ENCODE measurements at places on chromosomes 1 and 21.

- DNase-seq, result no peak
Observed at GRCh38 chr1:202264300-202264699, 70.7 kb downstream of the LGR6 start.

DNA sequence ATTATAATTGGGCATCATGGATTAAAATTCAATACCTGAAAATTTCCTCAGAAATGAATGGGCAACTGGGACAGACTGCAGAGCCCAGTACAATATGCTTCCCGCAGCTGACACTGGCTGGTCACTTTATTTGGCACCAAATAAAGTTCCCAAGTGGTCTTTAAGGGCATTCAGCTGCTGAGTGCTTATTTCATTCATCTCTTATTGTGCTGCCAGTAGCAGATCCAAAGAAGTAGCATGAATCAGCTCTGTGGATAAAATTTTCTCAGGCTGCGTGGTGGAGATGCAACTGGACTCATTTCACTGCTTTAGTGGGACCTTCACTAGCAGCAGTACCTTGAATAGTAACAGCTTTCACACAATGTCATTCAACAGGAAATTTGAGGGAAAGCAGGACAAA, 226.3 kb upstream of the ADGRL2 start:
- DNase-seq, result no peak

GRCh38 chr1:95027046-95027445, 45.7 kb downstream of the ALG14 start:
- no peak for DNase-seq

DNA sequence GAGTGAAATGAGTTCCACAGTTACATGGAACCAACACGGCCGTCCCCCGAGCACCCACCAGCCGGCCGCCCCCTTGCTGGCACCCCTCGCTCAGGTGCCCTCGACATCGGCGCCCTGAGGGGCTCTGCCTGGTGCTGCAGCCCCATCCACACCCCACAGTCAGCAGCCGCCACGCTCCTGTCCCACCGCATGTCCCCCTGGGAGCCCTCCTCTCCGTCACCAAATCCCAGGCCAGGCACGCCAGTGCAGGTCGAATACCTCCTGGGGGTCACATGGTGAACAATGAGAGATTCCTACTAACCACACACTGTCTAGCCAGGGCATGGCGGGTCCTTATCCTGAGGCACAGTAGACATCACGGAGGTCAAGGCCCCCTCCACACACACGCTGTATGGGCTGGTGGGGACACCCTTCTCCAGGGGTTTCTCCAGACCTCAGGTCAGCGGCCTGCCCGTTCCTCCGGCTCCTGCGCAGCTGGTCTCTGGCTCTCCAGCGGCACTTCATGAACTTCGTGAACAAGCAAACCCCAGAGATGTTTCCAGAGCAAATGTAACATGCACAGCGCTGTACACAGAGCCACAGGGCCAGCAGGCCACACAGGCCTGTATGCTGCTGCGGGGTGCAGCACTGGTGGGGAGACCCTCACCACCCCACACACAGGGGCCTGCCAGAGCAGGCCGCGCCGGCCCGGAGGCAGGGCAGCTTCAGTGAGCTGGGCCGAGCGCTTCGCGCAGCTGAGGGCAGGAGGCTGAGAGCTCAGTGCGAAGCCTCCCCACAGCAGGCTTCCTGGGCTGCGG, 21.8 kb downstream of the POFUT2 start:
- no peak for DNase-seq

DNA sequence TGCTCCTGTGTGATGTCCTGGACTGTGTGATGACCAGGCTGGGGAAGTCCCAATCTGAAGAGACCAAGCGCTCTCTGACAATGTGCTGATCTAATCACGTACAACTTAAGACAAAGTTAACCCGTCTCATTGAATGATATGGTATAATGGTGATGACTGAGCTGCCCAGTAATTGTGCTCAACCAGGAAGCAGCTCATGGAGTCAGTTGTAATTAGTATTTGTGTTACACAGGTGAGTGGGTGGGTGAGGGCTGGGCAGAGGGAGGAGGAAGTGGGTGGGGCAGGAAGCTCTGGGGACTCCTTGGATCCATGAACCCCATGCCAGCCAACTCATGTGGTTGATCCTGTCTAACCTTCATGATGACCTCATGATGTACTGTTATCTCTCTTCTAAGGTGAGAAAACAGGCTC, 8.7 kb upstream of the ECE1 start:
- no peak for DNase-seq

DNA sequence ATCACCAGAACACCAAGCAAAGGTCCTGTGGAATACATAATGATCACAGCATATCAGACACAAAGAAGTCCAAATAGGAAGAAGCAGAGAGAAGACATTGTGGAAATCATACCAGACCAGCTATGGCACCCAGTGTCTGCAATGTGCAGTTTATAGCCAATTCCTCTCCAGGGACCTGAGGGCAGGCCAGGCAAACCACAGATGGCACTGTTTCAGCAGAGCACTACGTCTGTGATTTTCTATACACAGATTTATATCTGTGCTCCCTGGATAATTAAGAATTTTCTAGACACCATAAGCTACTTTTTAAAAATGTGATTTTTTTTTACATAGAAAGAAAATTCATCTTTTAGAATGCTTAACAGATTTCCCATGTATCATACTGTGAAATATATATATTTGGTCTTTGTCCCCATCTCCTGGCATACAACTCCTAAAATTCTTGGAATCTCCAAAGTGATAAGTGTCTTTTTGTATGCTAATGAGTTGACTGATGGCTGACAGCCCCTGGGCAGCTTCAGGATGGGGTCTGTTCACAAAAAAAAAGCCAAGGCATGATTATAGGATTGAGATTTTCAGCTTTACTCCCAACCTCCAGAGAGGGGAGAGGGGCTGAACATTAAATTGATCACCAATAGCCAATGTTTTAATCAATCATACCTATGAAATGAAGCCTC, 498.1 kb downstream of the SIPA1L2 start:
- no peak for DNase-seq

- no peak for DNase-seq
Observed at GRCh38 chr1:27745466-27745865, 19.7 kb downstream of the FAM76A start.

GRCh38 chr1:203057911-203058675, 27.7 kb downstream of the MYOG start:
- DNase-seq, result peak; percentile 81

GRCh38 chr1:38222891-38223290, 176.3 kb upstream of the POU3F1 start:
- DNase-seq, result no peak

- DNase-seq, result no peak
Observed at GRCh38 chr1:17755120-17755519, at the start of gene ACTL8. TSS of gene ACTL8 (plus strand) at chr1:17755333. CDS start at chr1:17823009, 67,676 bp downstream.

DNA sequence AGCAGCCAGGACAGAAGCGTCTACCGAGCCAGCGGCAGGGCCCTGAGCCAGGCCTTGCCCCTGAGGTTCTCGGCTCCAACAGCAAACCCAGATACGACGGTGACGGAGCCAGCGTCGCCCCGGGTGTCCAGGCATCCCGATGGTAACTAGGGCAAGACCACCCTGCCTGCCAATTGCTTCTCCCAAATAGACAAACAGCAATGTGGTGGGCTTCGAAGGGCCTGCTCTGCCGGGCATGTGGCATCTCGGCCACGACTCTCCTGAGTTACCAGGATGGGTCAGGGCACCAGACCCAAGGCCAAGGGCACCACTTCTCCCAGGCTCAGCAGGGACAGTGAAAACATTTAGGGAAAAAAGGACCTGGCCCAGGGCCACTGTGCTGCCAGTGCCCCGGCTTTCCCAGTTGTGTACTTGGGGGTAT, 3.2 kb upstream of the ACTRT2 start:
- no peak for DNase-seq

DNA sequence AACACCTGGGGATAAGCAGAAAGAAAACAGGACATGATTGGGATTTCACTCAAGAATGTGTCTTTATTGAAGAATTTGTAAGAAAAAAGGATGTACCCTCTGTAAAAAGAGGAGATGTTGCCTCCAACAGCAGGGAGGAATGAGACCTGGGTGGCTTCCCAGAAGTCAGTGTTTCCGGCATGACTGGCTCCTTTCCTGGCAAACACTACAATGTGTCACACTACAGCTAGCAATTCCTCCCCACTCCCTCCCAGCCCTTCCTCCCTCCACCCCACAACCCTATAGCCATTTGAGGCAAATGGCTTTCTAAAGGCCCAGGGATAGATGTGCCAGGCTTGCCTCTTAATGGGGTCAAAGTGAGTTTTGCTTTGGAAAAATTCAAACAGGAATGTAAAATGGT, 11.5 kb upstream of the COL8A2 start:
- DNase-seq, result peak; percentile 66

DNA sequence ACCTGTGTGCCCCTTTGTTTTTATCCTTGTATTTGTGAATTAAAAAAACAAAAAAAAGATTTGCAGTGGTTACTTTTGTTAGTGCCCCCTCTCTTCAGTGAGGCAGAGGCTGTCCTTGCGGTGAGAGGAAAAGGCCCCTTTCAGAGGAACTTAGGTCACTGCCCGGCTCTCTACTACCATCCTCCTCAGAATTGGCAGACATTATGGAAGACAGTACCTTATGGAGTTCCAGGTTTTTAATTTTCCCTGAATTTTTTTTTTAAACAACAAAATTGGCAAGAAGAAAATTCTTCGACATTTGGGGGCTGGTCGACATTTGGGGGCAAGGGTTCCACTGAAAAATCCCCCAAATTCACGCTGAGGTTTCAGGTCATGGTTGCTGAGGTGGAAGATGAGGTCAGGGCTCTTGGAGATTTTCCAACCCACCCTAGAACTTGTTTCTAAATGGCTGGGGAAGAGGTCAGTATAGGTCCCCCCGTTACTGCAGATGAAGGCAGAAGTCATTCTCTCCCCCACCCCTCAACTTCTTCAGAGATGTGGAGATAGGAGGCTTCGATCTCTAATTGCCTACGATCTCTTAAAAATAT, 5.3 kb downstream of the RXFP4 start:
- no peak for DNase-seq

- DNase-seq, result no peak
Observed at GRCh38 chr21:18488252-18488651, 84.7 kb upstream of the TMPRSS15 start.

DNA sequence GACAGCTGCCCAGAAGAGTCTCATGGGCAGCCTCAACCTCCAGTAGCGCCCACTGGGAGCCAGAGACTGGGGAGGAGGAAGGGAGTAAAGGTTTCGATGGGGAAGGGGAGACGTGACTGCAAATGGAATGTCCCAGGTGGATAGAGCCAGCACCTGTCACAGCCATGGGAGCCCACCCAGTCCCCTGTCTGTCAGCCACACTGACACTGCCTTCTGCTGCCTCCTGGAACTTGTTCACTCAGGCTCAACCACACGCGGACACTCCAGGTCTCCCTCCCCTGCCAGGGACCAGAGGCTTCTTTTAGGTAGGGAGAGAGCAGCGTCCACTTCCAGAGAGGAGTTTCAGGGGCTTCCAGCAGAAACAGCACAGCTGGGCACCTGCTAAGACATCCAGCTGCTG, 346.3 kb downstream of the NPHP4 start:
- DNase-seq, result no peak

GRCh38 chr1:233375653-233376052, 48.1 kb downstream of the MAP3K21 start:
- no peak for DNase-seq

DNA sequence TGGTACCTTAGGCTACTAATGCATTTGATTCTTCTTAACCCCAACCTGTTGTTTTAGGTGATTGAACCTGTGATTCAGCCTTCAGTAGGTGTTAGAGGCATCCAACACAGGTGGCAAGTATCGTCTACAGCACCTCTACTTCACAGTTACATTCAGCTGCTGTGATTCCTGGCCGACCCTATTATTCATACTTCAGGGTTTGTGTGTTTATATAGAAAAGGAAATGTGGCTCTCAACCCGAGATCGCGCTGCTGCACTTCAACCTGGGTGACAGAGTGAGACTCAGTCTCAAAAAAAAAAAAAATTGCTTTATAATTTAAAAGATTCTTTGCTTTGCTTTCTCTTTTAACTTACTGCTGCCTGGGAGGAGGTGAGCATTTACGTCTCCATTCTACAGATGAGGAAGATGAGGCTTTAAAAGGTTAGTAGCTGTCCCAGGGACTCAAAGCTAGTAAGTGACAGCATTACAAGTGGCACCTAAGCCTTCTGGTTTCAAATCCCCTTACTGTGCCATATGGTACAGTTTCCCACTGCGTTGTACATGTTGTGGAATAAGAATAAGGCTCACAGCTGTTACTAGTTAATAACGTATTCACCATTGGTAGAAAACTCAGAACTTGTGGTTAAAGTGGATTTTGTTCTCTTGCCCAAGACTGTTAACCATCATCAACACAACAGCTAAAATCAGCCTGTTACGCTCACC, 9.9 kb upstream of the GPR25 start:
- no peak for DNase-seq

DNA sequence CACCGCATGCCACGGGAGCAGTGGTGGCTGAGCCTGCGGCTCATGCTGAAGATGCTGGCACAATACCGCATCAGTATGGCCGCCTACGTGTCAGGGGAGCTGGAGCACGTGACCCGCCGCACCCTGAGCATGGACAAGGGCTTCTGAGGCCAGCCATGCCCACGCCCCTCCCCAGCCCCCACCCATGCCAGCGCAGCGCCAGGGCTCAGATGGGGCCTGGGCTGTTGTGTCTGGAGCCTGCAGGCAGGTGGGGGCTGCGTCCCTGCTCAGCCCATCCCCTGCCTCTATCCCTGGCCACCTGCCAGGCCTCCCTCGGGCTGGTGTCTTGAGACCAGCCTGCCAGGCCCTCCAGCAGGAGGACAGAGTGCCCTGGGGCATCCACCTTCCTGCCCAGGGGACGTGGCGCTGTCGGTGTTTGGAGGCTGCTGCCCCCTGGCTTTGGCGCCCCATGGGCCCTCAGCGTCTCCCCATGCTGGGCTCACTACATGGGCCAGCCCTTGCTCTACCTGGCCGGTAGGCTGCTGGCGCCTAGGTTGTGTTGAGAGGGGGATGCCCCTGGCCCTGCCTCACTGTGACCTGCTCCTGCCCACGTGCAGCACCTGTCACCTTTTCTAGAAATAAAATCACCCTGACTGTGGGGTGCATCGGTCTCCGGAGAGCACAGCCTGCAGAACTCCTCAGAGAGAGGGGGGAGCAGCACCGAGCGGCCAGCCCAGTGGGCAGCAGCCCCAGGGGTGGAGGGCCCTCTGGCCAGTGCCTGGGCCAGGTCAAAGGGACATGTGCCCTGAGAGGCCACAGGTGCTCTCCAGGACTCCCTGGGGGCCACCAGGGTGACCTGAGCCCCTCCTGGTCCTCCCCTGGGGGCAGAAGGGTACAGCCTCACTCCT, 12.2 kb downstream of the CFAP410 start:
- no peak for DNase-seq

GRCh38 chr1:217605390-217605789, 25.5 kb downstream of the GPATCH2 start:
- no peak for DNase-seq

- DNase-seq, result no peak
Observed at GRCh38 chr1:175009532-175009931, 9.8 kb downstream of the CACYBP start.

DNA sequence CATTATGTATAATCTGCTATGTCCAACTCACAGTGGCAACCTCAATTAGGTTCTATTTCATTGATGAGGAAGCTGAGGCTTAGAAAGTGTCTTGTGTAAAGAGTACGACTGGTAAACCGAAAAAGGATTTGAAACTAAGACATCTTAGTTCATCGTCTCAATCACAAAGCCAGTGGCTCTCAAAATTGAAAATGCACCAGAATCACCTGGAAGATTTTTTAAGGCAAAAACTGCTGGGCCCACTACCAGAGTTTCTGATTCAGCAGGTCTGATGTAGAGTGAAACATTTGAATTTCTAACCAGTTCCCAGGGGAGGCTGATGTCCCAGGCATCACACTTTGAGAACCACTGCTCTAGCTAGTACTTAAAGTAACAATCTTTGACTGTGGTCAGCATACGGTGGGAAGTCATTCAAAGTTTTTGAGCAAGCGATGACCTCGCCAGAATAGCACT, 5.2 kb upstream of the LRRC53 start:
- DNase-seq, result no peak
